ENCODE measurements at places on chromosomes 7 and 10. TPM values are rescaled to one million over a fixed set of nuclear protein-coding genes. Genes with fewer than 3 reads are reported as not detected.

Gene USP54
- 17.5 TPM for total RNA-seq

Gene PRSS58
- total RNA-seq, result not detected

Gene DLX5
- total RNA-seq, result 2.3 TPM

Gene CYP2C19
- not detected for total RNA-seq

Gene DPP6
- not detected for total RNA-seq

Data from SJSA1 (cell line).